ENCODE measurements at places on chromosomes 3 and 15. TPM values are rescaled to one million over a fixed set of nuclear protein-coding genes. Genes with fewer than 3 reads are reported as not detected.

The NLGN1 gene
- polyA plus RNA-seq, result 3.6 TPM

The TRH gene
- 0.16 TPM for polyA plus RNA-seq

The PP2D1 gene
- 0.39 TPM for polyA plus RNA-seq

The FETUB gene
- polyA plus RNA-seq, result not detected

The THRB gene
- polyA plus RNA-seq, result 38.3 TPM

The RUBCN gene
- polyA plus RNA-seq, result 15.9 TPM

The STRA6 gene
- polyA plus RNA-seq, result 22.2 TPM

The GOLGA6D gene
- 0.04 TPM for polyA plus RNA-seq

The COLQ gene
- polyA plus RNA-seq, result 4.7 TPM

The PLA1A gene
- polyA plus RNA-seq, result 9.3 TPM

- peak overlapping the region; percentile 86 for H3K27ac ChIP-seq
- no peaks in the 10 kb centered on the region for H3K27me3 ChIP-seq
- no peak for DNase-seq
- H3K4me3 ChIP-seq, result no peak overlapping the region
These were observed 40.9 kb upstream of the LDHAL6B start for GRCh38 chr15:59165726-59166125.

DNA sequence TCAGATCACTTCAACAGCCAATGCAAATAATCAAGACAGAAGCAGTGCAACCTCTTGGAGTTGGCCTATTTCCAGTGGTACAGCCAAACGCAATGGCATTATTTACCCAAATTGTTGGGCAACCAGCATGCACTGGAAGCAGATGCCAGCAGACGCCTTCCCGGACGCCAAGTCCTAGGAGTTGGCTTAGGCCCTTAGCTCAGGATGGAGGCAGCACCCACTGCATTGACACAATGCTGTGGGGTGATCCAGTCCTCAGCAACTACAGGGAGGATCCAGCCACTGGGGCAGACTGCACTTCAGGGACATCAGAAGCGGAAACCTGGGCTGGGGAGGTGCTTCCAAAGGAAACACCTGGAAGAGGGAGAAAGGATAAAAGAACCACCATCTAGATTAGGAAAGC lies 290.4 kb downstream of the FAM43A start:
- H3K27me3 ChIP-seq, result peaks cover 2% of the 10 kb centered on the region
- no peak overlapping the region for H3K4me3 ChIP-seq
- no peaks in the 10 kb centered on the region for H3K36me3 ChIP-seq

DNA sequence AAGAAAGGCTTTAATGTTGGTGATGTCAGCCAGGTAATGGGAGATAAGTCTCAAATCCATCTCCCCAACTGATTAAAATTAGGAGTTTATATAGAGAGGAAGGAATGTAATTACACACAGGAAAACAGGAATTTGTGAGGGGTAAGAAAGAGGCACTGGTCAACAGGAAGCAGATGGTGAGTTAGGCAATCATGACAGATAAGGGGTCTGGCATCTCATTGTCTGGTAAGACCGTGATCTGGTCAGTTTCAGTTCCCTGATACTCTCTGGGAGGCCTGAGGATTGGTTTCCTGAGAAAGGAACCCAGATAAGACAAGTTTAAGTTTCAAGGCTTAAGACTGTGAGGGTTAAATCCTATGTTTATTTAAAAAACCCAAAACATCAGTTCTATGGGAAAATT lies 414.7 kb upstream of the ARRDC4 start:
- no peaks in the 10 kb centered on the region for H3K4me1 ChIP-seq
- H3K27me3 ChIP-seq, result no peaks in the 10 kb centered on the region
- DNase-seq, result no peak
- H3K27ac ChIP-seq, result no peak overlapping the region
- H3K36me3 ChIP-seq, result no peaks in the 10 kb centered on the region

DNA sequence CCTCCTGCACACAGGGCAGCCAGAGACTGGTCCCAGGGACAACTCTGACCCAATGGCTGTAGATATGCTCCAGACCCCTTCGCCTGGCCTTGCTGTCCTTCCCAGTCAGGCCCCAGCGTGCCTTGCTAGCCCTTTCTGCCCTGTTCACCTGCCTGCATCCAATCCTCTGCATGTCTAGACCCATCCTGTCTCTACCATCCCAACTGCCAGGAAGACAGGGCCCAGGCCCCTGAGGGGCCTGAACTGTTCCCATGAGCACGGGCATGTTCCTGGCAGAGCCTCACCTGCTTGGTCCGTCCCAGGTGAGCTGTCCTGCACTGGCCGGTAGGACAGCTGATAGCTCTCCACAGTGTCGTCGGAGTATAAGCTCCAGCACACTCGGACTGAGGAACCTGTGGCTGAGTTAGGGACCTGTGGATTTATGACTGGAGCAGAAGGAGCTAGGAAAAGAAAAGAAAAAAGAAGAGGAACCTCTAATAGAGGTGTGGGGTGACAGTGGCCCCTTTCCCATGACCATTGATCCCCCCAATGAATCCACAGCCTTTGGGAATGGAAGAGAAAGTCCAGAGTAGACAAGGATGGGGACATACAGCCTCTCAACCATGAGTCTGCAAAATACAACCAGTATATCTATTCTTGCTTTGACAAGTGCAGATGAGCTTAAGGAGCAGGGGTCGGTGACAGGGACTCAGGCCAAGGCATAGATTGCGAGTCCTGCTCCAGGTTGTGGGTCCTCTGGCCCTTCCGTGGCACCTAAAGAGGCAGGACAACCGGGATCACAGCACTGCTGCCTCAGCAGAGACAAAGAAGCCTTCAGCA lies 33.9 kb downstream of the FSD2 start:
- no peaks in the 10 kb centered on the region for H3K27me3 ChIP-seq
- H3K4me3 ChIP-seq, result no peak overlapping the region
- H3K27ac ChIP-seq, result no peak overlapping the region
- no peaks in the 10 kb centered on the region for H3K36me3 ChIP-seq
- DNase-seq, result no peak

GRCh38 chr3:50396502-50396901 lies 37.2 kb upstream of the TMEM115 start:
- no peaks in the 10 kb centered on the region for H3K36me3 ChIP-seq
- no peak for DNase-seq
- peaks cover 4% of the 10 kb centered on the region for H3K4me1 ChIP-seq
- no peak overlapping the region for H3K27ac ChIP-seq

GRCh38 chr3:18679238-18679637 lies 254.1 kb upstream of the SATB1 start:
- no peaks in the 10 kb centered on the region for H3K36me3 ChIP-seq
- no peaks in the 10 kb centered on the region for H3K27me3 ChIP-seq
- H3K4me3 ChIP-seq, result no peak overlapping the region
- DNase-seq, result no peak
- H3K27ac ChIP-seq, result no peak overlapping the region

DNA sequence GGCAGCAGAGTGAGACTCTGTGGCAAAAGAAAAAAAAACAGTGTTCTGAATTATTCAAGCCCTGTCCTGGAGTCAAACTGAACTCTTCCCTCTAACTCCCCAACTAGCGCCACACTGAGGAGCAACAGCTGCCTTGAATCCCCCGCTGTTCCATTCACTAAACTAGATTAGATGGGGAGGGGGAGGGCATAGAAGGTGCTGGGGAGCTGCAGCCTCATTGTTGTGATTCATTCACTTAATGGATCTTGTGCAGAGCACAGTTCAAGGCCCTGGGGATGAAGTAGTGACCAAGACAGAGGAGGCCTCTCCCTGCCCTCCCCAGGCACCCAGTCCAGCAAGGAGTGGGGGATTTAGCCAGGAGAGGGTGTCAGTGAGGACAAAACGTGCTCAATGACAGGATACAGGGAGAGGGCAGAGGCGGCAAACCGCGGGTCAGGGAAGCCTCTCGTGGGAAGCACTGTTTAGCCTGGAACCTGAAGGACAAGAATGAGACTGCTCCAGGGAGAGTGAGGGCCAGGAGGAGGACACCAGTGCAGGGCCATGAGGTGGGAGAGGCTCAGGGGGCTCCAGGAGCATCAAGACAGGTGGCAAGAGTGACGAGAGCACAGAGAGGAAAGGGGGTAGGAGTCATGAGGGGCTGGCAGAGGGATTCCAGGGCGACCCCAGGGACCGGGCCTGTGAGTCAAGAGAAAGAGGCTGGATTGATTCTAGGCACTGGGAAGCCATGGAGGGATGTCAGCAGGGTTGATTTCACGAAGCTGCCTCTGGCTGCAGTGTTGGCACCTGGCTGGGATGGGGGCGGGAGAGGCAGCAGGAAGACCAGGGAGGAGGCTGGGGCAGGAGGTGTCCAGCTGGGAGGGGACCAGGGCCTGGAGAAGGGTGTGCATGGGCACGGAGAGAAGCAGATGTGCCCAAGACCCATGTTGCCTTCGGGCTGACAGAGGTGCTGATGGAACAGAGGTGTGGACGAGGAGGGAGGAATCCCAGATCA lies 31.4 kb downstream of the ALS2CL start:
- H3K27me3 ChIP-seq, result no peaks in the 10 kb centered on the region
- no peaks in the 10 kb centered on the region for H3K36me3 ChIP-seq
- DNase-seq, result no peak
- peaks cover 26% of the 10 kb centered on the region for H3K4me1 ChIP-seq
- H3K27ac ChIP-seq, result no peak overlapping the region

DNA sequence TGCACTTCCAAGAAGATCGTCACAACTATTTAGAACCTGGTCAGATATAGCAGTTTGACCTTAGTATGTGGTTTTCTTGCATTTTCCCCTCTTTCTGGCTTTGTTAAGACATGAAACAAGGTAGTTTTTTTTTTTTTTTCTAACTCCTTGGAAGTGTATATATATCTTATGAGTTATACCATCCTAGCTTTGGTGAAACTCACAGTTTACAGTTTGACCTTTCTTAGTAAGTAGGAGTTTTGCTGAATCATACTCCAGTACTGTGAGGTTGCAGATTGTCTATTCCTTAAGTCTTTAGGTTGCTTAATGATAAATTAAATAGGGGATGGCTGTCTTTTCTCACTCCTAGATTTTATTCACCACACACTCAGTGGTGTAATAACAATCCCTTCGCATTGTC lies 325.0 kb downstream of the RBMS3 start:
- H3K4me3 ChIP-seq, result no peak overlapping the region
- no peaks in the 10 kb centered on the region for H3K36me3 ChIP-seq
- no peak for DNase-seq

GRCh38 chr3:187403768-187404288 lies 35.6 kb downstream of the RTP4 start:
- DNase-seq, result no peak
- no peak overlapping the region for H3K27ac ChIP-seq
- no peaks in the 10 kb centered on the region for H3K4me1 ChIP-seq
- H3K36me3 ChIP-seq, result no peaks in the 10 kb centered on the region
- H3K4me3 ChIP-seq, result no peak overlapping the region
- H3K27me3 ChIP-seq, result no peaks in the 10 kb centered on the region

DNA sequence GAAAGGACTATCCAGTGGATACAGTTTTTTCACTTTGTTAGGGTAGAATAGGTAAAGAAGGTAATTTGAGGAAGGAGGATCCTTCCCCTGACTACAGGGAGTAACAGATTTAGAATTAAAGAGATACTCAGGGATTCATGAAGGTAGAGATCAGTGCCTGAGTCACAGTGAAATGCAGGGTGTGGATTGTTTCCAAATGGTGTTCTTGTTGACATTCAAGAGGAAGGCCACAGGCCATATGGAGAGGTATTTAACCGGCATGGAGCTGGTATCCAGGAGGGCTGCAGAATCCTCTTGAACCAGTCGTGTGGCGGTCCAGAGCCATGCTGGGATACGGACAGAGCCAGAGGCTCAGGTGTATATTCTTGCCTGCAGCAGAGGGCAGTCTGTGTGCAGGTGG lies 28.2 kb downstream of the GYG1 start:
- H3K36me3 ChIP-seq, result peaks cover 13% of the 10 kb centered on the region
- no peak for DNase-seq
- H3K4me1 ChIP-seq, result no peaks in the 10 kb centered on the region

- peak; percentile 19 for DNase-seq
- H3K27ac ChIP-seq, result no peak overlapping the region
- no peak overlapping the region for H3K4me3 ChIP-seq
- H3K27me3 ChIP-seq, result no peaks in the 10 kb centered on the region
These were observed 171.8 kb downstream of the WDR76 start for GRCh38 chr15:43998607-43999006.

- H3K27ac ChIP-seq, result no peak overlapping the region
- H3K4me1 ChIP-seq, result no peaks in the 10 kb centered on the region
- H3K27me3 ChIP-seq, result no peaks in the 10 kb centered on the region
- no peak overlapping the region for H3K4me3 ChIP-seq
These were observed 87.3 kb upstream of the C15orf61 start for GRCh38 chr15:67433495-67434099.

GRCh38 chr3:186264608-186265400 lies 97.2 kb downstream of the DGKG start:
- H3K4me1 ChIP-seq, result no peaks in the 10 kb centered on the region
- H3K27me3 ChIP-seq, result peaks cover 13% of the 10 kb centered on the region
- DNase-seq, result no peak
- no peak overlapping the region for H3K27ac ChIP-seq

DNA sequence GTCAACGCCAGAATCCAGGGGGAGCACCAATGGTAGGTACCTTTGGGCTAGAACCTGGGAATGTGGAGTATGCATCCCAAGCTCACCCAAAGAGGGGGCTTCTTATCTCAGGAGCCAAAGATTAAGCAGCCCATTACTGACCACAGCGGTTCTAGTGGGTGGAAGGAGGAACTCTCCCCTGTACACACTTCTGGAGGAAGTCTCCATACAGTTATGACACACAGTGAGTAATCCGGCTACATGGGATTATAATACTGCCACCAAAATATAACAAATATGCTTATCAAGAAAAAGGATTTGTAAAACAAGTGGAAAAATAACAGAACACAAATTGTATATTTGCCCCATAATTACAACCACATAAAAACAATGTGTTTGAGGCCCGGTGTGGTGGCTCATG lies 8.4 kb downstream of the MYO1E start:
- H3K27ac ChIP-seq, result no peak overlapping the region
- H3K27me3 ChIP-seq, result no peaks in the 10 kb centered on the region
- no peak for DNase-seq
- H3K4me1 ChIP-seq, result peaks cover 5% of the 10 kb centered on the region

- no peaks in the 10 kb centered on the region for H3K4me1 ChIP-seq
- H3K27me3 ChIP-seq, result no peaks in the 10 kb centered on the region
- H3K4me3 ChIP-seq, result no peak overlapping the region
- no peak overlapping the region for H3K27ac ChIP-seq
These were observed 58.1 kb upstream of the MYRIP start for GRCh38 chr3:39751286-39751685.

Data from large intestine (tissue), 12 donors.